Stimulated activated effector memory CD8-positive, alpha-beta T cell treated with anti-CD3 and anti-CD28 coated beads, Interleukin-12 subunit alpha, Interleukin-12 subunit beta, amount 100 ng/mL, for 72 hours (primary cell): ENCODE measurements at places on chromosomes 1 and 21.

GRCh38 chr21:44259082-44259705, 2.5 kb downstream of the DNMT3L start:
- DNase-seq = no peak

DNA sequence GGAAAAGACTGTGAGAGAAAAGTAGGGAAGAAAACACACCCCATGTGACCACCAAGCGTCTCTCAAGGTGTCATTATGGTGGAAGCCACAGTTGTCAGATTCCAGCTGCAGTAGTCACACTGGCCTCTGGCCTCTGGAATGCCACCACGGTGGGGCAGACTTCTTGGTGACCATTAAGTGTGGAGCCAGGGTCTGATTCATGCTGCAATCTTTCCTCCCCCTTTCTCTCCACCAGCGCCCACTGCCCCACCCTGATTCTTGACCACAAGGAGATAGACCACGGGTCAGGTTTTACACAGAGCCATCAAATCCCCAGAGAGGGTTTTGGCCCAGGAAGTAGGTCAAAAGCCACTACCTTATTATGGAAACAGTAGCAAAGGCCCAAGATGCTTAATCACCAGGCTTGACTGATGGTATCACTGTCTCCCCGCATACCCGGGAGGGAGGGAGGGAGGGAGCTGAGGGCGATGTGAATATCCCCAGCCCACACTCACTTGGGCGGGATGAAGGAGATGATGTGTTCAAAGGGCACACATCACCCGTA, 52.7 kb upstream of the GRHL3 start:
- DNase-seq = no peak

- DNase-seq = no peak
These were observed 9.8 kb downstream of the C8A start for GRCh38 chr1:56864430-56864829.

DNA sequence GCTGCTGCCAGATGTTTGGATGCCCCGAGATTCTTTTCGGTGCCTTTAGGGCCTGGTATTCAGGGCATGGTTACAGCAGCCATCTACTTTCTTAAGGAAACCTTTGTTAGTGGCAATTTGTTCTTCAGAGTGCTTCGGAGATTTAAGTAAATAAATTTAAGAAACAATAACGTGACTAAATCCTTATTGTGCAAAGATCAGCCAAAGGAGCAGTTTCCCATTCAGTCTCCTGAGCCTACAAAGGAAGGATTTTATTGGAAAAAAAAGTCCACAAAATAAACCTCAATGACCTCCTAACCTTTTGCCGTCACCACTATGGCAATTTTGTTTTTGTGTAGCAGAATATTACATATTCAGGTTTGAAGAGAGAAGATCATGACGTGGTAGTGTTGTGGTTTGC, 231.1 kb downstream of the PBX1 start:
- no peak for DNase-seq

- no peak for DNase-seq
These were observed 9.9 kb upstream of the DYRK1A start for GRCh38 chr21:37356706-37357105.

DNA sequence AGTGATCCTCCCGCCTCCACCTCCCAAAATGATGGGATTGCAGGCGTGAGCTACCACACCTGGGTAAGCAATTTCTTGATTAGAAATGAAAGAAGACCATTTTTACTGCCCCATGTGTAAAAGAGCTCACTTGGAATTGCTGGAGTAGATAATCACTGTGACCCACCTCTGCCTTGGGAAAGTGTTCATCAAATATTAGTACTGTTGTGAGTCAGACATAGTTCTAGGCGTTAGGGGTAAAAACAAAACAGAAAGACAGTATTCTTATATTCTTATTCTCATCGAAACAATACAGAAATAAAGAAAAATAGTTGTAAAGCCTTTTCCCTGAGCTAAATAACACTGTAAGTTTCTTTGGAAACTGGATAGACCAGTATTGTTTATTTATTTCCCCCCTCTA, 36.2 kb downstream of the CELF3 start:
- DNase-seq = no peak

DNA sequence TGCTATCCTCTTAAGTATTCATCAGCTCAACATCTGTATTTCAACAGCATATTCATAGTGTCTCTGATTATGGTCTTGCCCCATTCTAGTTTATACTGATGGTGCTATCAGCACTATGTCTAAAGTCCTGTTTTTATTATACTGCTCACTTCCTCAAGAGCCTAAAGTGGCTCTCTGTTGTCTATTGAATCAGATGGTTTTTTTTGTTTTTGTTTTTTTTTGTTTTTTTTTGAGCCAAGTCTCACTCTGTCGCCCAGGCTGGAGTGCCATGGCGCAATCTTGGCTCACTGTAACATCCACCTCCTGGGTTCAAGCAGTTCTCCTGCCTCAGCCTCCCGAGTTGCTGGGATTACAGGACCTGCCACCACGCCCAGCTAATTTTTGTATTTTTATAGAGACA, 6.1 kb downstream of the STX12 start:
- no peak for DNase-seq

DNA sequence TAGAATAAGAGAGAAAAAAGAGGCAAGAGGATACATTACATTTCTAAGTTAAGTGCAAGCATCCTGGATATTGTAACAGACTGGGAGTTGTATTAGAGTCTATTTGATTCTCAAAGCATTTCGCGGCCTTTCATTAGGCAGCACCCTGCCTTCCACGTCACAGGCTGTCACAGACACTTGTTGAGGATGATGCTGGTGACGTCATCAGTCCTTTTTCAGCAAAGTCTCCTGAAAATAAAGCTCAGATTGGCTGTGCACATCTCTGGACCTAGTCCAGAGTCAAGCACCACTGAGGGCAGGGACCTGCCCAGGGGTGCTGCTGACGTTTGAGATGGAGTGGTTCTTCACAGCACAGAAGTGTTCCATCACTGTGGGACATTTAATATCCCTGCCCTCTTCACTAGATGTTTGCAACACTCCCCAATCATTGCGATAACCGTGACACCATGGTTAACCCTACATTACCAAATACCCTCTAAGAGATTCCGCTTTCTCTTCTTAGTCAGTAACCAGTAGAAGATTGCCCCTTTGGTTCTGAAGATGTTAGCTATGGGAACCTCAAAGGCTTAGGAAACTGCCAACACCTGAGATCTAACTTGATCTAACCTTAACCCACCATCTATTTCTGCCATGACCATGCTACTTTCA, 72.7 kb upstream of the F3 start:
- no peak for DNase-seq

GRCh38 chr1:168042362-168042761, 94.4 kb downstream of the GPR161 start:
- no peak for DNase-seq

GRCh38 chr1:72284348-72285073, 2.2 kb upstream of the NEGR1 start:
- no peak for DNase-seq

- DNase-seq = no peak
These were observed 376.5 kb downstream of the LRRIQ3 start for GRCh38 chr1:73821520-73821919.

- no peak for DNase-seq
These were observed 43.7 kb downstream of the CHAF1B start for GRCh38 chr21:36428761-36429432.

DNA sequence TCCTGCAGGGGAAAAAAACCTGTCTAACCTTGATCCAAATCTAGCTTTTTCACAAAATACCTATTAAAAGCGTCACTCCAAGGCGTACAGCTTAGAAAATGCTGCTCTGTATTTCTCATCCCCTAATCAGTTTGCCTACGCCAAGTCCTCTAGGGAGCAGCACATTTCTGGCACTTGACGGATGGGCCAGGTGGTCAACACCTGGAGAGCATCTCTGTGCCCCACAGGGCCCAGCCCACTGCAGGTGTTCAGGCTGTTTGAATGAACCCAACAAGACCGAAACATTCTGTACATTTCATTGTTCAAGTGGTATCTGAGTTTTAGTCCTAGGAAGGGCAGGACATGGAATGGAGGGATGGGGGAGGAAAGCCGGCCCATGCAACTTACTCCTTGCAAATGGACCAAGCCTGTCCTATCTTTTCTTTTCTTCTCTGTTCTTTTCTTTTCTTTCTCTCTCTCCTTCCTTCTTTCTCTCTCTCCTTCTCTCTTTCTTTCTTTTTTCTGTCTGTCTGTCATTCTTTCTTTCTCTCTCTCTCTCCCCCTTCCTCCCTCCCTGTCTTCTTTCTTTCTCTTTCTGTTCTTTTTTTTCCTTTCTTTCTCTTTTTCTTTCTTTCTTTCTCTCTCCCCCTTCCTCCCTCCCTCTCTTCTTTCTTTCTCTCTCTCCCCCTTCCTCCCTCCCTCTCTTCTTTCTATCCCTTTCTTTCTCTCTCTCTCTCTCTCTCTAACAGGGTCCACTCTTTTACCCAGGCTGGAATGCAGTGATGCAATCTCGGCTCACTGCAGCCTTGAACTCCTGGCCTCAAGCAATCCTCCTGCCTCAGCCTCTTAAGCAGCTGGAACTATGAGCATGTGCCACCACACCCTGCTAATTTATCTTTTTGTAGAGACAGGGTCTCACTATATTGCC, 29.1 kb downstream of the IGFN1 start:
- no peak for DNase-seq

- DNase-seq = no peak
These were observed 125.9 kb downstream of the RHOU start for GRCh38 chr1:228860911-228861831.

DNA sequence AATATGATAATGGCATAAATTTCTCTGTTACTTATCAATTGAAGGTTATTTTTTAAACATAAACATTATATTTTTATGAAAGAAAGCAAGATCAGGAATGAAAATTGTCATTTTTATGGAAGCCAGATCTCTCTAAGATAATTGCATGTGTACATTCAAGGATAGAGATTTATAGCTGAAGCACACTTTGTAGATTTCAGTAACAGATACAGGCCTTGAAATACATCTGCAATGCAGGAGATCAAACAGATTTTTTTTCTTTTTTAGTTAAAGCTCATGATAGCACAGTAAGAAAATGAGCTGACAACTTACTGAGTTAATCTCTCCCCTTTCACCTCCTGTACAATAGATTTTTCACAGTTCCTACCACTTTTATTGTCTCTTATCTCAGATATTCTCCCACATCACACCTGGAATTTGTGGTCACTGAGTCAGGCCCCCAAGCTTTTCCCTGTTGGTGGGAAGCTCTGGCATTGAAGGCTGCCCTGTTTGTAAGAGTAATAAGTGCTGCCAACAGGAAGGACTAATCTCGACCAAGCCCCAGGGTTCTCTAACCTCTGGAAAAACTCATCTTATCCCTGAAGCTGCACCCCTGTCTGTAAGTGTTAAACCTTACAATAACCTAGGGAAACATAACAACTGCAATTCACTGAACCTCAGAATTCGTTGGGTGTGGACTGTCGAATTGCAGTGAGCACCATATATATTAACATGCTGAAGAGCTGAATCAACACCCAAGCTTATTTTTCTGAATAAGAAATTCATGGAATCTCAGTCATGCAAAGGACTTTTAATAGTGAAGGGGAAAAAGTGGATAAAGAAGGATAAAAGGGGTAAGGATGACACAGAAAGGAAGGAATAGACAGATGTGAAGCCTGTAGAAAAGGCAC, 599.0 kb downstream of the LMO4 start:
- DNase-seq = no peak

- DNase-seq = no peak
These were observed 124.5 kb downstream of the GLIS1 start for GRCh38 chr1:53614231-53615021.

GRCh38 chr1:48674641-48675040, 102.0 kb downstream of the BEND5 start:
- no peak for DNase-seq

DNA sequence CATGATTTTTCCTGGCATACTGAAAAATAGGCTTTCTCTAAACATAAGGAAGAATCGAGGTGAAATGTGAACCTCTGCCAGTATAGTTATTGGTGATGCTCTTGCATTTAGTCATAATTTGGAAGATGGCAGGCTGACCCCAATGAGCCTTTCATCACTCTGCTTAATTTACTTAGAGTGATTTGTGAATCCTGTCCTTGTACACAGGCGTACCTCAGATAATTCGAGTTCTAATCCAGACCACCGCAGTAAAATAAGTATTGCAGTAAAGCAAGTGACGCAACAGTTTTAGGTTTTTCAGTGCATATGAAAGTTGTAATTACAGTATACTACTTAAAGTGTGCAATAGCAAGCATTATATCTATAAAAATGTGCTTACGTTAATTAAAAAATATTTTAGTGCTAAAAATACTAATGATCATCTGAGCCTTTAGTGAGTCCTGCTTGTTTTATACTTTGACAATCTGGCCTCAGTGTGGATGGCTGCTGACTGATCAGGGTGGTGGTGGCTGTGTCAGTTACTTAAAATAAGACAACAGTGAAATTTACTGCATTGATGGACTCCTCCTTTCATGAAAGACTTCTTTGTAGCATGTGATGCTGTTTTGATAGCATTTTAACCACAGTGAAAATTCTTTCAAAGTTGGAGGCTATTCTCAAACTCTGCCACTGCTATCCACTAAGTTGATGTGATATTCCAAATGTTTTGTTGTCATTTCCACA, 1.7 kb downstream of the PKNOX1 start:
- DNase-seq = no peak

DNA sequence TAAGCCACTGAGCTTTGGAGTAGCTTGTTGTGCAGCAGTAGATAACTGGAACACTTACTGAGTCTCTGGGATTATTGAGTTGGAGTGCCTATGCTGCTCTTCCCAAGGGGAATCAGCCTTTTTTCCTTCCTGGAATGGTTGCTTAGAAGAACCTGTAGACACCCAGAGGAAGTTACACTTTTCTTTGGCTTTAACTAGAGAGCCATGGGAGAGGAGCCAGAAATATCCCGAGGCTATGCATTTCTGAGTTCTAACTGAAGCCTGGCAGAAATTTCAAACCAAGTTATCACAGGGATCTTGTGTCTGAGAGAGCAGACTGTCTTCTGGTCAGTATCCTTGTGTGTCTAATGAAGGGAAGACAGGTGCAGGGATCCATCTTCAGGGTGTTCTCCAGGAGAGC, 28.3 kb downstream of the LAMC1 start:
- DNase-seq = no peak

DNA sequence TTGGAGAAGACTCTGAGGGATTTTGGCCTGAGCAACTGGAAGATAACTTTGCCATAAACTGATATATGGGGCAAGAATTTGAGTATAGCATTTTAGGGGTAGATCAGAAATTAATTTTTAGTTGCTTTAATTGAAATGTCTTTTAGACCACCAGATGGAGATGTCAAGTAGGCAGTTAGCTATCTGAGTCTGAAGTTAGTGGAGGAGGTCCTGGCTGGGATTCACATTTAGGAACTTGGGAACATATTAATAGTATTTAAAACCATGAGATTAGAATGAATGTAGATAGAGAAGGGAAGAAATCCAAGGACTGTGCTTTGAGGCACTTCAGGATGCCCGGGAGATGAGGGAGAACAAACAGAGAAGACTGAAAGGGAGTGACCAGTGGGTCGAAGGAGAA, 32.6 kb downstream of the SLC44A3 start:
- DNase-seq = no peak
